ENCODE measurements at places on chromosomes 4 and X.

DNA sequence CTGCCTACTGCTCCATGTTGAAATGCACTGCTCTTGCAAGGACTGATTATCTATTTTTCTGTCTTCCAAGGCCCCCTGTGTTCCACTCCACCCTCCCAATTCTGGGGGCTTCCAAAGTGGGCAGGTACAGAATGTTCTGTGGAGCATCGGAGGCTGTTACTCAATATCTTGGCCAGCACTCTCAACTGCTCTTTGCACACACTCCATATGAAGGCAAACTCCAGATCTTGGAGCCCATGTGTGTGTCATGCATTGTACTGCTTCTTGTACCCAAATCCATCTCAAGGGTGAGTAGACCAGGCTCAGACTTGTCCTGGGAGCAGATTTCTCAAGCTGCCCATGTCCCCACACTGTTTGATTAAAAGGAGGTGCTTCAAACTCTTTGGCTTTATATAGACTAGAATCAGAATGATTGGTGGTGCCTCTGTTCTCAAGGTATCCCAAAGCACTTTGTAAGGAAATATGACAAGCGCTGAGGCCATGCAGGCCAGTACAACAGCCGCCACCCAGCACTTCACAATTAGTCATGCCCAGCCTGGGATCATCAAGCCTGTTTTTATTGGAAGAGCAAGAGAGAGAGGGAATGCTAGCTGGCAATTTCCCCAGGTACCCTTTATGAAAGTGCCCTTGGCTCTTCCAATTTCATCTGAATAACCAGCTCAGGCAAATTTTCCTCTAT, 44.3 kb downstream of the AR start:
- no peak for DNase-seq

DNA sequence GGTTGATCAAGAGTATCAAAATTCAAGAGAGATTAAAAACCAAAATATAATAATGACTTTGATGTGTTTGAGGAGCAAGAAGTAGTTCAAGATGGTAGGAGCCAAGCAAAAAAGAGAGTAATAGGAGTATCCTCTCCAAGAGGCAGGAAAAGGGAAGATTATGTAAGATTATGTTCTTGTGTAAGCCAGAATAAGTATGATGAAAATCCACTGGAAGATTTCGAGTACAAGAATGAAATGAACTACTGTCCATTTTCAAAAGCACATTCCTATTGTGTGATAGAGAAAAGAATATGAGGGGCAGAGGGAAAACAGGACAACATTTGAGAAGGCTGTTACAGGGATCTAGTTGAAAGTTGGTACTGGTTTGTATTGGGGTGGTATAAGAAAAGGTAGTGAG, 659.6 kb upstream of the INTU start:
- DNase-seq: no peak

DNA sequence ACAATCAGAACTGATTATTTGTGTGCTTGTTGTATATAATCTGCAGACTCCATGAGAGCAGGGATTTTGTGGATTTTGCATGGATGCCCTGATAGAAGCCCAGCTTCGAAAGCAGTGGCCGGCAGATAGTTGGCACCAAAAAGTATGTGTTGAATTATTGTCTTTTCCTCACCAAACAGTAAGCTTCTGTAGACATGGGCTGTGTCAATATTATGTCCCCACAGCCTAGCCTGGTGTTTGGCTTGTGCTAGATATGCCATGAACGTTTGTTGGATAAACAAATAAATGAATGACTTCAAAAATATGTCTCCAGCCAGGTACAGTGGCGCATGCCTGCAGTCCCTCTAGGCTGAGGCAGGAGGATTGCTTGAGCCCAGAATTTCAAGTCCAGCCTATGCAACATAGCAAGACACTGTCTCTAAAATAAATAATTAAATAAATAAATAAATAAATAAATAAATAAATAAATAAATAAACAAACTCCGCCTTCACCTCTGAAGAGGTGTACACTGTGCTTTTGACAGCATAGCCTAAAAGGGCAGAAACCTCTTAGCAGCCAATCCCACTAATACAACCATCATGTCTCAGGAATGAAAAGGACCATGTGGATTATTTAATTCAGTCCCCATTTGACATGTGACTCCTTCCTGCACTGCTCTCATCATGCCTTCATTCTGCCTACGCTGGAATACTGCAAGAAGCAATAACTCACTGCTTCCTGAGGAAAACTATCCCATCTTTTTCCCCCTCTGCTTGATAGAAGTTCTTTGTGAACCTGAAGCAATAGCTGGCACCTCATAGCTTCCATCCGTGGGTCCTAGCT, 335.2 kb downstream of the FBXW7 start:
- DNase-seq: no peak

DNA sequence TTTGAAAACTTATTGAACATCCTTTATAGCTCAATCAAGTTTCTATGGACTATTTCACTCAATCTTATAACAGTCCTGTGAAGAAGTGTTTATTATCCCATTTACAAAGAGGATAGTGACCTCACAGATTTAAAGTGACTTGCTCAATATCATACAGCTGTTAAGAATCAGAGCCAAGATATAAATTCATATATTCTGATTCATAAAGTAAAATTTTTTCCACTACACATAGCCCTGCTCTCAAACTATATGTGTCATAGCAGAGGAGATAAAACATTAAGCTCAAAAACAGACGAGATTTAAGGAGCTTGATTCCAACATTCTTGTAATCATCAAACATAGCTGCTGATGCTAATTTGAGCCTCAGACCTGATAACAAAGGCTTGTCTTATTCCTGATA, 226.8 kb downstream of the CAMK2D start:
- no peak for DNase-seq

- no peak for DNase-seq
Measured at GRCh38 chrX:110146521-110146920, 143.6 kb downstream of the TMEM164 start.

- DNase-seq: no peak
Measured at GRCh38 chrX:70022616-70023015, 27.1 kb downstream of the AWAT2 start.

GRCh38 chr4:29278585-29278984, 1441.6 kb upstream of the PCDH7 start:
- no peak for DNase-seq

- DNase-seq: no peak
Measured at GRCh38 chr4:13523105-13523477, 21.2 kb downstream of the NKX3-2 start.

DNA sequence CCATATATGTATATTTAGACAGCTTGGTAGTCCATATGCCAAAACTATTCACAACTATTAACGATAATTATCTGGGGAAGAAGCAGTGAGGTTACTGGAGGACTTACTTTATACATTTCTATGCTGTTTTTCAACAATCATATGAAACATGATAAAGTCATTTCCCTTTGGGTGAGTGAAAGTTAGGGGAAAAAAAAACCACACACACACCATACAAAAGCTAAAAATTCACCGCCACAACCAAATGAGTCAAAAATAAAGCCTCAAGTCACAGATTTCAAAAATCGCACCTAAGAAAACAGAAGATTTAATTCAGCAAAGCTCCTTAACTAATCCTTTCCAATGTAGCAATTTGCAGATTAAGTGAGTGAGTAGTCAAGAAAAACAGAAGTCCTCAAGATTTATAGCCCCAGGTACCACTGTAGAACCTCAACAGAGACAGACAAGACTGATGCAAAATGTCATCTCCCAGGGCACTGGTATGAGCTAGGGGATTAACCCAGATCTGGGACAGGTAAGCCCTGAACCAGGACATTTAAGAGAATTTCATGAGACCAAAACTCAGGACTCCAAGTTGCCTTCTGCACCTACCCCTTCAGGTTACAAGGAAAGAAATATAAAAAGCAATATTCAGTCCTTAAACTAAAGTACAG, 35.1 kb downstream of the SYTL4 start:
- no peak for DNase-seq

DNA sequence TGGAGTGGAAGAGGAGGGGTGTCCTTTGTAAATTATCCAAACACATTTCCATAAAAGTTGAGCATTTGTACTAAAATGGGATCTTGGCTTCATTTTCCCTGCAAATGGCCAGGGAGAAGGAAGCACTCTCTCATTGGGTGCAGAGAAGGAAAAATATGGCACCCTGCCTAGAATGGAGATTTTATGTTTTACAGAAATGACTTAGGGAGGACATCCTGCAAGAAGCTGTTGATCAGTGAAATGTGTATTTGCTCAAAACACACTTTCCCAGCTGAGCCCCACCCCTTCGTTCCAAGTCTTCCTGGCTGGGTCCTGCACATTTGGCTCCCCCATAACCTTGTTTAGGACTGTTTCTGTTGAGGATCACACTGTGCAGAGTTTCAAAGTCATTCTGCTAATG, 213.5 kb upstream of the TAPT1 start:
- DNase-seq: no peak

GRCh38 chr4:41646862-41647261, 101.7 kb downstream of the PHOX2B start:
- no peak for DNase-seq

- no peak for DNase-seq
Measured at GRCh38 chr4:70746179-70746839, 24.5 kb downstream of the RUFY3 start.

DNA sequence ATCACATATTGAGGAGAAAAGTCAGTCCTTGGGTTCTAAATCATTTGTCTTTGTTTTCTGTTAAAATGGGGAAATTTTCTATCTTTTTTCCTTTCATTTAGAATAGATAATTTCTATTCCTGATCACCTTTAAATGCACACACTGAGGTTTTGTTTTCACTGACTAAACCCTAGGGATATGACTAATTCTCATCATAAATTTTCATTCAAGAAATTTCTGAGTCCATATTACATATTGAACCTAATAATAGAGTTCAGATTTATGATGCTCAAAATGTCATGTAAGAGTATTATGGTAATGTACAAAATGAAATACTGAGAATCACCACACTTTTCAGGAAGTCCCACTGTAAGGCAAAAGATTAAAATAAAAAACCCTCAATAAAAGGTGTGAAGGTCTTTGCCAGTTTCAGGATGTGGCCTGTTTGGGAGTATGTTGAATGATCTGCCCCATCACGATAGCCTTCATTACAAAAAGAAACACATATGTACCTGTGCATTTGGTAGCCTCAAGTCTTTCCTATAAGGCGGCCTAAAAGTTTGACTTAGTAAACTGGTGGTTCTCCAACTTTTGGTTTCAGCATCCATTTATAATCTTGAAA, 49.4 kb downstream of the LEF1 start:
- DNase-seq: no peak

DNA sequence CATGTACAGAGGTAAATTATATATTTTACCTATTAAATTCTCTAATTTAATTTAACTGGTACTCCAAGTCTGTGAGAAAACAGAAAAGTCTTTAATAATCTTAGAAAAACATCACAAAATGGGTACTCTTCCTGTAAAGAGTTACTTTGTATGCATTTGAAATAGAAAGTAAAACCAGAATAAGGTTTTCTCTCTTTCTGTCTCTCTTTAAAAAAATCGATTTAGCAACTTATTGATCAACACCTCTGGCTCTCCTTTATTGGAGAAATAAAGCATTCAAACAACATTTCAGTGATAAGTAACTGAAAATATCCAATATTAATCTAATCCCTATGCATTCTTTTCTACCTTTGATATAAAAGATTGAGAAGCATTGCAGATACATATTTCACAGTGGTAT, 27.4 kb downstream of the ATOH1 start:
- DNase-seq: no peak

DNA sequence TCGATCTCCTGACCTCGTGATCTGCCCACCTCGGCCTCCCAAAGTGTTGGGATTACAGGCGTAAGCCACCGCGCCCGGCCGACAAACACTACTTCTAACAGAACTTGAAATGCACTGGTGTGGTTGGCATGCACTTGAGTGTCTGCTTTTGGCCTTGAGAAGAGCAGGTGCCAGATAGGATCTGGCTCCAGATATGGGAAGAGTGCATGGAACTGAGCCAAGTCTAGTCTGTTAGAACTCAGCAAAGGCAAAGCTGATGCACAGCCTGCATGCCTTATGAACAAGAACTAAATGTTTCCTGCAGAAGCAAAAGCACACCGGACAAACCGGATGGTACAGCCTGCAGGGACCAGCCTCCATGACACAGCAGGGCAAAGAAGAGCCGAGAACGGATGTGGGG, 35.1 kb upstream of the TBL1X start:
- no peak for DNase-seq

DNA sequence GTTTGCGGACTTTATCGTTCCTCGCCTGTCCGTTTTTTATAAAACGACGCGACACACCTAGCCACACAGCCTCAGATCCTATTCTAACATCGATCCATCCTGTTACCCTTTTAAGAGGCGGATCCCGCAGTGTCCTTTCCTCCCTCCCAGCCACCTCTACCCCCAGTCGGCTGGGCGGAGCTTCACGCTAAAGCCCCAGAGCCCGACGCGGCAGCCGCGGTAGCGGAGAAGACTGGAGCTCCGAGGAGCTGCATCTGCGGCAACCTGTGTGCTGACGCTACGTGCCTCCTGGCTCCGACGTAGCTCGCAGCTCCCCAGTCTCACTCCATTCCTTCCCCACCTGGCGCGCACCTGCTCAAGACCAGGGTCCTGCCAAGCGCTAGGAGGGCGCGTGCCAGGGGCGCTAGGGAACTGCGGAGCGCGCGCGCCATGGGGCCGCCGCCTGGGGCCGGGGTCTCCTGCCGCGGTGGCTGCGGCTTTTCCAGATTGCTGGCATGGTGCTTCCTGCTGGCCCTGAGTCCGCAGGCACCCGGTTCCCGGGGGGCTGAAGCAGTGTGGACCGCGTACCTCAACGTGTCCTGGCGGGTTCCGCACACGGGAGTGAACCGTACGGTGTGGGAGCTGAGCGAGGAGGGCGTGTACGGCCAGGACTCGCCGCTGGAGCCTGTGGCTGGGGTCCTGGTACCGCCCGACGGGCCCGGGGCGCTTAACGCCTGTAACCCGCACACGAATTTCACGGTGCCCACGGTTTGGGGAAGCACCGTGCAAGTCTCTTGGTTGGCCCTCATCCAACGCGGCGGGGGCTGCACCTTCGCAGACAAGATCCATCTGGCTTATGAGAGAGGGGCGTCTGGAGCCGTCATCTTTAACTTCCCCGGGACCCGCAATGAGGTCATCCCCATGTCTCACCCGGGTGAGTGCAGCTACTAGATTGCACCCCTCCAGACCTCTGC, at the start of gene RNF128:
Gene RNF128, plus strand, starts transcription at position 217 of the 953 bp plus-strand sequence. Its CDS starts 213 bp downstream, at position 430.
- no peak for DNase-seq

DNA sequence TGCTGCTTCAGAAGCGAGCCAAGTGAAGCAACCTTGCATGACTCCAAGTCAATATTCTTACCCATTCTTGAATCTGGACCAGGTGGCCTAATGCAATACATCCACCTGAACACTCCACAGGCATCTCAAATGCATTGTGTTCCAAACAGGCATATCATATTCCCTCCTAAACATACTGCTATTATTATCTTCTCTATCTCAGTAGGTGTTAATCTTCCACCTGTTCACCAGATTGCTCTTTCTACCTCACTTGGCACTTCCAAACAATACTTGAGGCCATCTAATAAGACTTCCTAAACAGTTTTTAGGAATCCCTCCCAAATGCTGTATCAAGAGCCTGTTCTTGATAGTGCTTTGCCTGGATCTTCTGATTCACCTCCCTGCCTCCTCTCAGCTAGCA, 90.7 kb downstream of the GPRIN3 start:
- no peak for DNase-seq

DNA sequence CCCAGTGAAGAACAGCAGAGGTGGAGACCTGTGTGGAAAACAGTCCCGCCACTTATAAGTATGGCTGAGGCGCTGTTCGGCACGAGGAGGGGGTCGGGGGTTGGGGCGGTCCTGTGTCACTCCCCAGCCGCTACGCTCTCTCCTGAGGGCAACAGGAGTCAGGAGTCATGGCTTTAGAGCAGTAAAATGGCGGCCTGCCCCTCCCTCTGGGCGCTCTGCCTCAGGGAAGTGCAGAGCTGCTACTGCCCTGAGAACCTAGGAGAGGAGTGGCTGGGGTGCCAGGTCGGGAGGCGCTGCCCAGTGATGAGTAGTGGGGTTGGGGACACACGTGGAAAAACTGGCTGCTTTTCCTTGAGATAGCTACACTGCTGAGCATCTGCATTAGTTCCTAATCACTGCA, 551.2 kb upstream of the AMOT start:
- no peak for DNase-seq
